Stimulated activated CD4-positive, alpha-beta T cell treated with anti-CD3 and anti-CD28 coated beads, Interleukin-1b, Interleukin-23, amount 100 ng/mL, for 4 hours (primary cell): ENCODE measurements at places on chromosomes 13 and 19.

GRCh38 chr13:113765564-113765910 is 6.5 kb downstream of the TMEM255B start:
- no peak for DNase-seq

GRCh38 chr13:95418946-95419345 is 117.7 kb upstream of the ABCC4 start:
- DNase-seq, result no peak

DNA sequence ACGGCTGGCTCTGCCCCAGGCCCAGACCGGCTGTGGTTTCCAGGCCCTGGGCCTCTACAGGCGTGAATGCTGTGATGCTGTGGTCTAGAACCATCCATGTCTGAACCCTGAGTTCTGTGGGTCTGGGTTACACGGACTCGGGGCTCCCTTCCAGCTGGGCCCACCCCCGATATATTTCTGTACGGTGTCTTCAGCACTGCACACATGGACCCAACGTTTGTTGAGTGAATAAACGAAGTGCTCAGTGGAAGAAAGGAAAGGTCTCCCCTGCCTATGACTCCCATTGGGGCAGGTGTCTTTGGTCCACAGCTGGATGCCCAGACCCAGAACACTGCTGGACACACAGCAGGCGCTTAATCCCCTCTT is 6.7 kb downstream of the TEKTIP1 start:
- no peak for DNase-seq

- DNase-seq, result no peak
Observed at GRCh38 chr13:67833564-67833963, 603.4 kb upstream of the PCDH9 start.

DNA sequence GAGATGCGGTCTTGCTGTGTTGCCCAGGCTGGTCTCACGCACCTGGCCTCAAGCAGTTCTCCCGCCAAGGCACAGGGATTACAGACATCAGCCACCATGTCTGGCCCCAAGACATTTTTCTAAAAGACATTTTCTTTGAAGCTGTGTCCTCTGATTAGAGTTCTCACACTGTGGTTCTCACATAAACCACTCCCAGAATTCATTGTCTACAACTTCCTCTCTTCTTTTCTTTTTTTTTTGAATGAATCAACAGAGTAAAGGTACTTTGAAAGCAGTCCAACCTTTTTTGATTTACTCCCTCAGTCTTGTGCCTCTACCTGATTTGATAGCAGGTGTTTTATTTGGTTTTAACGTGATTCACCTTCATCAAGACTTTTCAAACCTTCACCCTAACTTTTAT is 14.3 kb upstream of the SHD start:
- DNase-seq, result no peak

DNA sequence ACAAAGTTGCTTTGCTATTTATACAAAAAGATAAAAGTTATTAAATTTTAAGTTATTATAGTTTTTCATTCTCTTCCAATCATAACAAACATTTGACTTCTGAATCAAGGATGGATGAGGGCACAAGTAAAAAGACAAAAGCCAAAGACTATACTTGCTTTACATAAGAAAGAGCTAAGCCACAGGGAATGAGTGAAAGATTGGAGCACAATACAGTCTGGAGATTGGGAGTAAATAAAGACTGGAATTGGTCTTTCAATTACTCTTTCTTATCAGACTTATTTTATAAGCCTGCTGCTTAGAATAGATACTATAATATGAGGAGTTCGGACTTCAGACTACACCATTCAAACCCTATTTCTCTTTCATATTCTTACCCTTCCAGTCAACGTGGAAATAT is 1874.1 kb upstream of the PRR20A start:
- DNase-seq, result no peak

- no peak for DNase-seq
Observed at GRCh38 chr13:104984296-104984818, 1551.1 kb downstream of the EFNB2 start.

DNA sequence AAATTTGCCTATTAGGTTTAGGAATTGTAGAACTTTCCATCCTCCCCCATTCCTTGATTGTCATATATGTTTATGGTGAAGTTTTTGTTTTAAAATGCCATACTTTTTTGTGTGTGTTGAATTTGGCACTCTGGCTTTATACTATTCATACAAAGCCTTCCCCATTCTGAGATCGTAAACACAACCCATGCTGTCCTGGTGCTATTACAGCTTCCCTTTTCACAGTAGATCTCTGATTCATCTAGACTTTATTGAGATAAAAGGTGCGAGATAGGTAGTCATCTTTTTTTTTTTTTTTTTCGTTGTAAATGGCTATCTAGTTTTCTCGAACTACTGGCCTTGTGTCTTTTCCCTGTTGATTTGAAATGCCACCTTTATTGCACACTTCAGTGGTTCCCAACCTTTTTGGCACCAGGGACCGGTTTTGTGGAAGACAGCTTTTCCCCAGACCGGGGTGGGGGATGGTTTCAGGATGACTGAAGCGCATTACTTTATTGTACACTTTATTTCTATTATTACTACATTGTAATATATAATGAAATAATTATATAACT is 94.6 kb downstream of the LRCH1 start:
- DNase-seq, result no peak

DNA sequence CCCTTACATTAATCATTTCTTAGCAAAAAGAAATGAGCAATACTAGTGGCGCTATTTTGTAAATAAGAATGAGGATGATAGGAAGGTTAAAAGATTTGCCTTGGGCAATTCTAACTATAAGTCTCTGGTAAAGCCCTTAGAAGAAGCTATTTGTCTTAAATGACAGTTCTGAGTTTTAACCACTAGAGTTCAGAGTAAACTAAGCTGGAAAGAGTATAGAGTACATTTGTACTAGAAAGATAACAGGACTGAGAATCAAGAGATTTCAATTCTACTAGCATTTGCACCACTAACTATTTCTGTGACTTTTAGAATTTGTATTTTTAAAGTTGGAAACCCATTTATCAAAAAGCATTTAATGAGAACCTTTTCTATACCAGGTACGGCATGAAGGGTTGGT is 750.3 kb downstream of the OLFM4 start:
- DNase-seq, result no peak

GRCh38 chr19:46603752-46604231 is 2.7 kb downstream of the CALM3 start:
- no peak for DNase-seq

DNA sequence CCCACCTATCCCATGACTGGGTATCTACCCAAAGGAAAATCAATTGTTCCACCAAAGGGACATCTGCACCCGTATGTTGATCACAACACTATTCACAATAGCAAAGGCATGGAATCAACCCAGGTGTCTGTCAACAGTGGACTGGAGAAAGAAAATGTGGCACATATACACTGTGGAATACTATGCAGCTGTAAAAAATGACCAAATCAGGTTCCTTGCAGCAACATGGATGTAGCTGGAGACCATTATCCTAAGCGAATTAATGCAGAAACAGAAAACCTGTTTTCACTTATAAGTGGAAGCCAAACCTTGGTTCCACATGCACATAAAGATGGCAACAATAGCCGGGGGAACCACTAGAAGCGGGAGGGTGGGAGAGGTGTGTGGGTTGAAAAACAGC is 228.6 kb downstream of the UQCRFS1 start:
- DNase-seq, result no peak

GRCh38 chr19:5700455-5701092 is 10.5 kb downstream of the RPL36 start:
- DNase-seq, result no peak

DNA sequence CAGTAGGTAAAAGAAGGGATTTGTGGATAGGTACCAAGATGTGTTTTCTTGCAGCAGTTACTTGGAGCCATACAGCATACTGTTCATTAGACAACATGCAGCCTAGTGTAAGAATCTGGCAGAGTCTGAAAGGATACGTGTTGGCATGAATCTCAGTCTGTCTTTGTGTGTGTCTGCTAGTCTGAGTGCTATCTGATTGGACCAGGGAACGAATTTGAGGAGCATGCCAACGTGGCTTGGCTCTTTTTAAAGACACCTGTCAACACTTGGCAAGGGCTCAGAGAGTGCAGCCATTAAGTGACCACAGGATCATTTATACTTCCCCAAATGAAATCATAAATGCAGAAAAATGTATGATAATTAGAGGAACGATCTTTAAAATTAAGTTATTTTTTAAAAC is 27.6 kb upstream of the ATXN8OS start:
- DNase-seq, result no peak

DNA sequence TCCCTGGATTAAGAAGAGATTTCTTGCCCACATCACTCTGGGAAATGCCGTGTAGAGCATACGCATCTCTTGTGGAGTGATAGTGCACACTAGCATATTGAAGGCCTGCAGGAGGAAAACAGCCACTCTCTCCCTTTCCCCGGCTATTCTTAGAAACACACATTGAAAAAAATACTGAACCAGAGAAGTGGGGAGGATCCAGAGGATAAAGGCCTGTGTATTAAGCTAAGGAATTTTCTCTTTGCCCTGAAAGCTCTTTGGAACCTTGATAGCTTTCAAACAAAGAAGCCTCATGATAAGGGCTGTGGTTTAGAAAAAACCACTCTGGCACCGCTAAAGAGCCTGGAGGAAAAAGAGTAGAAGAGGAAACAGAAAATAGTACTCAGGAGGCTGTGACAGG is 386.1 kb upstream of the NBEA start:
- DNase-seq, result no peak

DNA sequence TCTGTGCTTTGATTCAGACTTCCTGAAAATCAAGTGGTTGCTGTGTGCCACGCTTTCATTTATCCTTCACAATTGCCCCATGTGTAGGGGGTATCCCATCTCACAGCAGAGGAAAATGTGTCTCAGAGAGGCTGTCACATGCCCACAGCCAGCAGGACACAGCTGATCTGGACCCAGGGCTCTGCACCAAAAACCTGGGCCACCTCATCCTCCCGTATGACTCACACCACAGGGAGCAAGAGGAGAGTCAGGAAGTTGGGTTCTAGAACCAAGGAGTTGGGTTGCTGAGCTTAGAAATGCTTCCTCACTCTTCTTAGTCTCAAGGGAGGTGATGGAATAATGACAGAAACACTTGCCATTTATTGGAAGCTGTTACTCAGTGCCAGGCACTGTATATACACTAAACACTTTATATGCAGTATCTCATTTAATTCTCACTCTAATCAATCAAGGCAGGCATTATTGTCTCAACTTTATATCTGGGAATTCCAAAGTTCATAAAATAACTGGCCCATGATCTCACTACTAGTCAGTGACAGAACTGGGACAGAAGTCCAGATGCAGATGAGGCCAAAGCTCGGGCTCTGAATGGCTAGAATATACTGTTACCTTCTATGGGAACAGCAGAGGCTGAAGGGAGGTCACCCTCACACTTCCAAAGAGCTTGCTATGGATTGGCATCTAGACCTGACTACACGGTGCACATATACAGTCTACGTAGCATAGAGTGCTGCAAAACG is 47.7 kb upstream of the ATP12A start:
- no peak for DNase-seq

DNA sequence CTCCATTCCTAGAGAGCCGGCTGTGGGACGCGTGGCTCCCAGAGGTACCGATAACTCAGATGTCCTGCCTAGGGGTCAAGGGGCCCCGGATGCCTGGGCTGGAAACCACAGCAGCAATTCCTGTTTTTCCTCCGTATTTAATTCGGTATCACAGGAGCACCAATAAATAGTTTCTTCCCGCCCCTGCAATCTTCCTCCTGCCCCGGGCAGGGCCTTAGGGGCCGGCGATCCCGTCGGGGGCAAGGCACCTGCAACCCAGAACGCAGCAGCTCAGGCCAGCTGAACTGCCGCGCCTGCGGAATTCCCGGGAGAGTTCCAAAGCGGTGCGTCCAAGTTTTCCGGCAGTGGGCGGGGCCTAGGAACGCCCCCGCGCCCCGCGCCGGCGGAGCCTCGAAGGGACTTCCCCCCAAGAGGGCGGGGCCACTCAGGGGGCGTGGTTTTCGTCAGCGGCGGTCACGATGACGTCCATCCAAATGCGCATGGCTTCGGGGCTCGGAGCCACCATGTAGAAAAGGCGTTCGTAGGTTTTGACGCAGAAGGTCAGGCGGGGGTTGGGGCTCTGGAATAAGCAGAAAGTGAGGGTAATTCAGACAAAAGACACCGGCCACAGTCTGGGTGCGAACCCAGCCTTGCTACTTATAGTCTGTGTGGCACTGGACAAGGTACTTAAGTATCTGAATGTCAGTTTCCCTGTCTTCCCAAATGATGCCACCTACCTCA is 9.7 kb upstream of the LYPD3 start:
- peak; percentile 98 for DNase-seq

- DNase-seq, result no peak
Observed at GRCh38 chr13:23668562-23668961, 98.3 kb downstream of the TNFRSF19 start.

DNA sequence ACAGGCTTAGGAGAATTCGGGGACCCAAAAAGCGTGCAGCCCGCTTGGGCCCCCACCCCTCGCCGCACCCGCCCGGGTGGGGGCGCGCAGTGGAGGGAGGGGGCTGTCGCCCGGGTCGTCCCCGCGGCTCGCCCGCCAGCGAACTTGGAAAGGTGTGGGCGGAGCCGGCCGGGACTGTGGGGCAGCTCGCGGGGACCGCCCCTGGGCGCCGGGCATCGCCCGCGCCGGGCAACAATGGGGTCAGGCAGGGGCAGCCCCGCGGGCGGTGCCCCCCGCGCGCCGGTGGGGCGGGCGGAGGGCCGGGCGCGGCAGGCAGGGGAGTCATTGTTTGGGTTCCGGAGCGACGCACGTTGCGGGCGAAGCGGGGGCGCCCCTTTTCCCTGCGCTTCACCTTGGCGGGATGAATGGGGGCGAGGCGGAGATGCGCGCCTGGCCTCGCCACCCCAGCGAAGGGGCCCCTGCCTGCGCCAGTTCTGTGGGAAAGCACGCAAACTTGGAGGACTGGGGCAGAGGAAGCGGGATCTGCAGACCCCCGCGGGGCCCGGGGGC is 647 bp upstream of the KLF12 start:
- peak; percentile 48 for DNase-seq

- no peak for DNase-seq
Observed at GRCh38 chr19:4539693-4540581, at the start of gene LRG1. Gene LRG1, minus strand, starts transcription at chr19:4540036. Its CDS starts 23 bp downstream, at chr19:4540013.

- no peak for DNase-seq
Observed at GRCh38 chr19:50563597-50563996, 4.6 kb downstream of the LRRC4B start.

DNA sequence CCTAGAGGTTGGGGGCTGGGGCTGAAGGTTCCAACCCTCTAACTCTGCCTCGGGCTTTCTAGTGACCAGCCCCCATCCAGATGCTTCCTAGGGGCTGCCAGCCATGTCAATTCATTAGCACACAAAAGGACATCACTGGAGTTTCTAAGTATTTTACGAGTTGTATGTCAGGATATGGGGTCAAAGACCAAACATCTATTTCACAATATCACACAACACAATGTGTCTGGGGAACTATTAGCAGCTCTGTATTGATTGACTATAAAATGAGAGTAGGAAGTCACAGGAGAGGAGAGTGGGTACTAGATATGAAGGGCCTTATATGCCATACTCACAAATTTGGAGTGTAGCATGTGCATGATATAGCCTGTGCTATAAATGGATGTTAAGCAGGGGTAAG is 42.1 kb downstream of the LPAR6 start:
- no peak for DNase-seq
